ENCODE measurements at places on chromosomes 3 and 15.

DNA sequence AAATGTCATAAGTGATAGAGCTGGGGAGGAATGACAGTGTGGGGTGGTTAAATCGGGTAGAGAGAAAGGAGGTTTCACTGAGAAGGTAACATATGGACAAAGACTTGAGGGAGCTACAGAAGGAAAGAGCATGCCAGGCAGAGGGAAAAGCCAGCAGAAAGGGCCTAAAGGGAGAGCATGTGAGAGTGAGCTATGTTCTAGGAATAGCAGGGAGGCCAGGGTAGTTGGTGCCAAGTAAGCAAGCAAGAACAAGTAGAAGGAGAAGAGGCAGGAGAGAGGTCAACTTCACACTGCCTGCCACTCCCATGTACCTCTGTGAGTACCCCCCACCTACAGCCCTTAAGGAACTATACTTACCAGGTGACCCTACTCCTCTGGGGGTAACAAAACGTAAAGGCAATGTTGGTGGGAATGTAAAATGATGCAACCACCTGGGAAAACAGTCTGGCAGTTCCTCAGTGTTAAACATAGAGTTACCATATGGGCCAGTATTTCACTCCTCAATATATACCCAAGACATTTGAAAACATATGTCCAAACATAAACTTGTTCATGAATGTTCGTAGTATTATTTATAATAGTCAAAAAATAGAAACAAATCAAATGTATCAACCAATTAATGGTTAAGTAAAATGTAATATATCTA is 67.6 kb downstream of the SFMBT1 start:
- DNase-seq, result no peak

- DNase-seq, result no peak
Observed at GRCh38 chr3:143414571-143415253, 295.1 kb downstream of the CHST2 start.

DNA sequence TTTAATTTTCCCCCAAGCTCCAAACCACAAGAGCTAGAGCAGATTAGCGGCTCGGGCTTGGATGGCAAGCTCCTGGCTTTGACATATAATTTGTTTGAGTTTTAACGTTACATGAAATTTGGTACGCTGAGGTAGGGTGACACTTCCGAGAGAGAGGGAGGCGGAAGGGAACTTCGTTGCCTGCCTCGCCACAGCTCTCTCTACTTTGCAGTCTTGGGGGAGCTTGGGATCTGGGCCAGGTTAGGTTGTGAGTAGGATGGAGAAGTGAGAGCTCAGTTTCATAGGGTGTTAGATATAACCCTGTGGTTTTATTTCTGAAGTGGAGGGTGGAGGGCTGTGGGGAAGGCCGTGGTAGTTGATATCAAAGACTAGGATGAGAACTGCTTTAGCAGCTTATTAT is 39.7 kb downstream of the LRTM1 start:
- DNase-seq, result no peak

GRCh38 chr3:50132421-50133282 is 22.5 kb upstream of the SEMA3F start:
- no peak for DNase-seq

DNA sequence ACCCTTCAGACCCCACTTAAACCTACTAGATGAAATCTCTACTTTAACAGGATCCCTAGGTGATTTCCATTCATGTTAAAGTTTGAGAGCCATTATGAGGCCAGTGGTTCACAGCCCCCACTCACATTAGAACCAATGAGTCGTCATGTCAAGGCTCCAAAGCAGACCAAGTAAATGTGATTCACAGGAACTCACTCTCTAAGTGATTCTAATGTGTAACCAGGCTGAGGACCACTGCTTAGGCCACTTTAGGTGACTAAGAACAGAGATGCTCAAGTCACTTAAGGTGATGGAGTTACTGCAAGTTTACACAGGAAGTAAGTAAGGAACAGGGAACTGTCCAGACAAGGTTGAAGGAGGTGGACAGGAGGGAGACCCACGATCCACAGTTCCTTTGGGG is 7.7 kb downstream of the GALNT15 start:
- no peak for DNase-seq

- no peak for DNase-seq
Observed at GRCh38 chr15:68557469-68558317, 21.1 kb upstream of the CORO2B start.

All from T-cell (primary cell).